ENCODE measurements at places on chromosomes 6 and 20.
A peak's percentile ranks its signal among the peaks of the same experiment; 100 is the strongest.

- DNase-seq, result no peak
Measured at GRCh38 chr20:59566631-59567524, 37.5 kb upstream of the PHACTR3 start.

DNA sequence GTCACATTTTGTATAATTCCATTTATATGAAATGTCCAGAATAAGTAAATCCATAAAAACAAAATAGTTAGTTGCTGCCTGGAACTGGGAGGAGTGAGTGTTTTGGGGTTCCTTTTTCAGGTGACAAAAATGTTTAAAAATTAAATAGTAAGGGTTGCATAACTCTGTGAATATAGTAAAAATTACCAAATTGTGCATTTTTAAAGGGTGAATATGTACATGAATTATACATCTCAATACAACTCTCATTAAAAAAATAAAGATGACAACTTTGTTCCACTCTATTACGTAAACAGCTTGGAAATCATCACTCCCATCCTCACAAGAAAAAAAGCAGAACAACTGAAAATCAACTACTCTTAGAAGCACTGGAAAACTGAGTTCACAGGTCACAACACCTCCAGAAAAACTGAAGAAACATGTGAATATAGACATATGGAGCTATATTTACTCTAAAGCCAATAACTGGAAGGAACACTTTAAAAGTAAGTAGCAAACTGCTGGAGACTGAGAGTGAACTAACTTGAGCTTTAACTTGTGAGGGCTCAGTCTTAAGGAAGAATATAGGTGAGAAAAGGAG lies 40.0 kb downstream of the RANBP9 start:
- no peak for DNase-seq

GRCh38 chr6:56091159-56091869 lies 156.1 kb downstream of the COL21A1 start:
- DNase-seq, result no peak

DNA sequence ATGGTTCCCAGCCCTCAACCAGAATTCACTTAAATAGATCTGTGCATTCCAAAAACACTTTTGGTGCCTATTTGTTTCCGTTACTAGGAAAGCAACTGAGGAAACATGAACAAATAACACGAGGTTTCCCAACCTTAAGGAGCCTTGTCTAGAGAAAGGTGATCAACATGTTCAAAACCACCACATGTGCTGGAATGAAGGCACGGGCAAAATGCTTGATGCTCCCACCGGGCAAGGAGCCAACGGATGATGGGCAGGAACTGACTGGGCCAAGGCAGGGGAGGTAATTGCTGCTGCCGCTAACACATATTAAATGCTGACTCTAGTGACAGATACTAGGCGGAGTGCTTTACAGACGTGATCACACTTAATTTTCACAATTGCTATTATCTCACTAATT lies 2.5 kb downstream of the MYLK4 start:
- no peak for DNase-seq

GRCh38 chr6:91135406-91136103 lies 548.7 kb upstream of the MAP3K7 start:
- DNase-seq, result no peak

DNA sequence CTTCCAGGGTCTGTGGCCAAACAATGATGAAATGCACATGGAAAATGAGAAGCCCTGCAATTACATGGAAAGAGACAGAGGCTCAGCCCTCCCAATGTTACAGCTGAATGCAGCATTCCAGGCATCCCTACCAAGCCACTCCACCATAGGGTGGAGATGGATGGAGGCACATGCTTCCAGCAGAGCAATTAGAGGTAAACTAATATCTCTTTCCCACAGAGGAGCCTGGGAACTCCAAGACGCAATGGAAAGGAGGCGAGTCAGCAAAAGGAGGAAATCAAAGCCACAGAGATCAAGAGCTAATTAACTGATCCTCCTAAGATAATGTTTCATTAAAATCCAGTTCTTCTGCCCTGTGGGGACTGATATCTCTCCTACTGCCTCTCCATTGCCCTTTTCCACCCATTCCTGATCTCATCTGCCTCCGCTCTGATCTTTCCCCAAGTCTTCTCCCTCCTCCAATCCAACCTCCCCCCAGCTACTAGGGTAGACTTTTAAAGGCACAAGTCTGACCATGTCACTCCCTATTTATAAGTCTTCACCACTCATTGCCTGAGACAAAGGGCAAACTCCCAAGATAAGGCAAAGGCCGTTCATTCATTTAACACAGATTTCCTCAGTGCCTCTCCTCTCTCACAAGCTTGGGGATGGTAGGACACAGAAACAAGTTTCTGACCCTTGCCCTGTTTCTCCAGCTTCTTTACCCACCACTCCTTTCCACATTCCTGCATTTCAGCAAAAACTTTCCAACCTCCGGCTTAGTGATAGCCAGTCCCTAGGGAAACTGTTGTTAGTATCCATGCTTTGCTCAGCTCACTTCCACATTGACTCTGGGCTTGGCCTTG lies 14.3 kb upstream of the KCNB1 start:
- no peak for DNase-seq

DNA sequence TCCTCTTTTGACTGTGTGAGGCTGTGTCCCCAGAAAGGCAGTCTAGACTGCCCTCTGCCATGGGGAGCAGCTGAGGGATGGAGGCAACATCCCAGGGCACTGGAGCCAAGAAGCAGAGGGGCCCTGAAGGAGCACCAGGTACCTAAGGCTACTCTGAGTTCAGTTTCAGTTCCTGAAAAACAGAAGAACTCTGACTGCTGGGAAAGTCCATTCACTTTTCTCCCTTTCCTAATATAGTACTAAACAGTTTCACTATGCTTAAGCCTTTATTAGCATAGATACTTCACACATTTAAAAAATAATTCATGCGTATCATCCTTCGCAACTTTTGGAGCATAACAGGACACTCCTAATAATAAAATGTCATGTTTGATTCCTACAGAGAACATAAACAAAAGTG lies 130.0 kb downstream of the FOXC1 start:
- DNase-seq, result peak; percentile 74

- no peak for DNase-seq
Measured at GRCh38 chr6:111113336-111114086, 26.2 kb downstream of the SLC16A10 start.

DNA sequence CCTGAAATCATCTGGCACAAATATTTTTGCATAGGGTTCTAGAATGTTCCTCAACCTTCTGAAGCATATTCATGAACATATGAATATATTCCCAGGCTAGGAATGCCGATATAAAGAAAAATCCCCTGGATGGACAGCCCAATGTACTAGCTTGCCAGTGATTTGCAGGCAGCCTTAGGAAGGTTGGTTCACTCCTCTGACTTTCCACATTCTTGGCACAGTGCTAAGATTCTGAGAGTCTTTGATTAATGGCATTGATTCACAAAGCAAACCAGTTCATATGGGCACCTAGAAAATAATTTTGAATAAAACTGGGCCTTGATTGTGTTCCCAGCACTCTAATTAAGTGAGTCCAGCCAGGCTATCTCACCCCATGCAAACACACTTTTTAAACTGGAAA lies 56.9 kb upstream of the ENPP4 start:
- no peak for DNase-seq

- no peak for DNase-seq
Measured at GRCh38 chr6:3867641-3868502, 18.7 kb downstream of the FAM50B start.

DNA sequence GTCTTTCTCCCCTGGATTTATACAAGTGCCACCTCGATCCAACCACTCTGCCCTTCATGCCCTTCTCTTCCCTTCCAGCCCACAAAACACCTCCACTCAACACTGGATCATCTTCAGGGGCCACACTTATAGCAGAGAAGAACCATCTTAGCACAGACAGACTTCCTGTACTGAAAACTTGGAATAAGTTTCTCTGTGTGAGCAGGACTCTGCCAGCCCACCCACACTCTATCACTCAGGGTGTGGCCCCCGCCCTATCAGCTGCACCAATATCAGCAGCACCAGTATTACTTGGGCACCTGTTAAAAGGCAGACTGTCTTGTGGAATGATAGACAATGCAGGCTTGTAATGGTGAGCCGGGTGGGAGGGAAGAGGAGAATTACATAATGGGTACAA lies 86.7 kb downstream of the SCML4 start:
- DNase-seq, result no peak

DNA sequence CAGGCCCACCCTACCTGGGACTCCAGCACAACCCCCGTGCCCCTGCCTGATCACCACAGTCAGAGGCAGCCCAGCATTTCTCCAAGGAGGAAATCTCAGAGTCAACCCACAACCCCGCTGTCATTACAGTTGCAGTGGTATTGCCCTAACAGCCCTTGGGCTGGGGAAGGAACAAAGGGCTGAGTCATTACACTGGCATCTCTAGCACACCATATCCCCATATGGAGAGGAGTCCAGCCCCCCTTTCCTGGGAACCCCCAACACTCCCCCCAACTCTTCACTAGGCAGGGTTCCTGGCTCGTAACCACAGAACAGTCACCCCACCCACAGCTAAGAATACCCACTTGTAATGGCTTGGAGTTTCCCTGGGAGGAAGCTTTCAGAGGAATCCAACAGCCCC lies 149.4 kb upstream of the OGFRL1 start:
- no peak for DNase-seq
